ENCODE measurements at places on chromosomes 4 and X.
A peak's percentile ranks its signal among the peaks of the same experiment; 100 is the strongest.

DNA sequence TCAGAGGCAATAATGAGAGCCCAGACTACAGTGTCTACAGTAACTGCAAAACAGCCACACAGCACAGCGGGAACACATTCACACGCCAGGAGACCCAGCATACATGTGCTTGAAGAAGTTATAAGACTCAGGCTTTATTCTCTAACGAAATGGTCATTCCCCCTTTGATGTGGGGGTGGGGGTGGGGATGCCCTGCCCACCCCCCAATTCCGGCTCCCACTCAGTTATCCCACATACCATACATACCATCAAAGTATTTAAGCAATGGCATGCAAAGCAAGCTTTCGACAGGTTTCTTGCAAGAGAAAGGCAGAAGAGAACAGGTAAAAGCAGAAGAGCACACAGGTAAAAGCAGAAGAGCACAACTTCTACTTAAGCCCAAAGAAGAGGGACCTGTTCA lies 3.6 kb downstream of the MECP2 start:
- DNase-seq: no peak

GRCh38 chr4:140344621-140345020 lies 28.8 kb upstream of the SCOC start:
- no peak for DNase-seq

DNA sequence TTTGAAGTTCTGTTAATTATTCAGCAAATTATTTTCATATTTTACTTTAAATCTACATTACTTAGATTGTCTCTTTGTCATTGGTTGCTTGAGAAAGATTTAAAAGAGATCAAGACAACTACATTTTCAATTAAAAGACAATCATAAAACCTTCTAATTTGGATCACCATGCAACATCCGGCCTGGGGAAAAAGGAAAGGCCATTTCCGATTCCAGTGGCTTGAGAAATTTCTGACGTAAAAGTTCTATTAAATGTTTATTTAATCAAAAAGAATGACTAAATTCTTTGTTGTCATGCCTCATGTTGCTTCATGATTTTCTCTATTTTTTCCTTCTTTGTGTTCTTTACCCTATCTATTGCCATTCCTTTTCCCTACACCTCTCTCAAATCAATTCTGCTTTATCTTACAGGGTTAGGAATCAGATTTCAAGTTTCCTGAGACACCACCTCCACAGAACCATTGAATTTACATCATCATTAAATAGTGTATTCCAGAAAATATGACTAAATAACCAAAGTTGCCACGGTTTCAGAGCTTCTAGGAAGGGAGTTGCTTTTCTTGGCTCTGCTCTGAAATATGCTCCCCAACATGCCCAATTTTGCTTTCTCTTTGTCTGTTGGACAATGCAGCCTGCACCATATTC lies 124.6 kb upstream of the ACSL4 start:
- no peak for DNase-seq

GRCh38 chrX:106894978-106895452 lies 8.1 kb downstream of the RIPPLY1 start:
- peak; percentile 11 for DNase-seq

- no peak for DNase-seq
Observed at GRCh38 chr4:48801016-48801715, 21.1 kb upstream of the FRYL start.

GRCh38 chrX:109374262-109374960 lies 107.5 kb downstream of the GUCY2F start:
- no peak for DNase-seq

GRCh38 chr4:158934996-158935669 lies 166.3 kb downstream of the FNIP2 start:
- no peak for DNase-seq

- DNase-seq: no peak
Observed at GRCh38 chrX:108072746-108073145, 18.6 kb downstream of the PSMD10 start.

DNA sequence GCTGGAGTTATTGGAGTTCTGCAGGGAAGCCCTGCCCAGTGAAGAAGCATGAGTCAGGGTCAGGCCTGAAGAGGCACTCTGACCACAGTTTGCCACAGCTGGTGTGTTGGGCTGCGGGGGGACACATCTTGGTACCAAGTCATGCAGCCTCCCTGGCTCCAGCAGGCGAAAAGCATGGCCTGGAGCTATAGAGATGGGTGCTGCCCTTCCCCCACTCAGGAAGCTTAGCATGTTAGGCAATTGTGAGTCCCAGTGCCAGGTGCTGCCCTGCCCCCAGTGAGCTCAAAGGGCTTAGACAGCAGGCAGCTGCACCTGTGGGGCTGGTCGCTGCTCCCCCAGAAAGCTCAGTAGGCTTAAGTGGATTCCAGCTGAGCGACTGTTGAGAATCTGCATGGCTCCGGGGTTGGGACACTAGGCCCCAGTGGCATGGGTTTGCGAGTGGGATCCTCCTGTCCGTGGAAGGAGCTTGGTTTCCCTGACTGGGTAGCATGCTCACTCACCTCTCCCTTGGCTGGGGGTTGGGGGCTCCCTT lies 755.5 kb downstream of the GLUD2 start:
- no peak for DNase-seq

- no peak for DNase-seq
Observed at GRCh38 chr4:143617994-143618679, 82.3 kb downstream of the FREM3 start.

- DNase-seq: no peak
Observed at GRCh38 chr4:22474636-22475310, 41.1 kb downstream of the ADGRA3 start.

DNA sequence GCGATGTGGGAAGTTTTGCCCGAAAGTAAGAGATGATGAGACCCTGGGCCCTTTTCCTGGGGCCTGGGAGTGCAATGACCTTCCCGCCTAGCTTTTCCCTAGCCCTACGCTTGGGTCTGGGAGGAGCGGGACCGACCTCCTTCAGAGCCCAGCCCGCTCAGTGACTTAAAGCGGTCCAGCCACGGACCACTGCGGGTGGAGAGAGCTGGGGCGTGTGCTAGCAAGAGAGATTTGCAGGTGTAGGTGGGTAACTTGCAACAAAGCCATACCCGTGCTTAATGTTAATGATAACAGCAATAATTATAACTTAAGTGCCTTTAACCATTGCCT lies 503 bp upstream of the PDE5A start:
- no peak for DNase-seq

- DNase-seq: no peak
Observed at GRCh38 chr4:175377203-175377602, 434.9 kb downstream of the GPM6A start.

DNA sequence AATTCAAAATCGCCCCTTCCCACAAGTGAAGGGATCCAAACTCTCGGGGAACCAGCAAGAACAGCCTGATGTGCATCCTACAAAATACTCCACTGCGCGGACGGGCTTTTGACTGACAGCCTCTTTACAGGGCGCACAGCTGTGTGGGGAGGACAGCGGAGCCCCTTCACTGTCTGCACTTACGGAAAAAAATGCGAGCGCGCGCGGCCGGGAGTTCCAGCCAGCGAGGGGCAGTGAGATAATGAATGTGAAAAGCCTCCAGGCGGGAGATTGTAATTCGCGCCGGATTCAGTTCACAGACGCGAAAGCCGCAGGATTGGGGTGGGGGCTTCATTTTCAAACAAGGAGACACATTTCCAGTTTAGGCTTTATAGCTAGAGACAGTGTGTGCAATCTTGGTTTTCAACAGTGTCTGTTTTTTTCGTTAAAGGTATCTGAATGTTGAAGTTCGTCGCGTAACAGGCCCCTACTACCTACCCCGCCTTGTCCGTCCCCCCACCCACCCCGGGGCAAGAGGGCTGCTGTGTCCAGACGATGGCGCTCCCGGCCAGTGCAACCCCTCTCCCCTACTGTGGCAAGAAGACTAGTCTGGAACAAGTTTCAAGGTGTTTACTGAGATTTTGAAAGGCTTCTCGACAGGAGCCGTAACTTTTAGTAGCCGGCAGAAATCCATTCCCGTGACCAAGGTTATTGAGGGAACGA lies 1.7 kb upstream of the GPR50 start:
- no peak for DNase-seq

- DNase-seq: no peak
Observed at GRCh38 chr4:153808175-153808574, 19.3 kb upstream of the SFRP2 start.

GRCh38 chr4:77045490-77045889 lies 30.3 kb downstream of the CCNI start:
- no peak for DNase-seq

DNA sequence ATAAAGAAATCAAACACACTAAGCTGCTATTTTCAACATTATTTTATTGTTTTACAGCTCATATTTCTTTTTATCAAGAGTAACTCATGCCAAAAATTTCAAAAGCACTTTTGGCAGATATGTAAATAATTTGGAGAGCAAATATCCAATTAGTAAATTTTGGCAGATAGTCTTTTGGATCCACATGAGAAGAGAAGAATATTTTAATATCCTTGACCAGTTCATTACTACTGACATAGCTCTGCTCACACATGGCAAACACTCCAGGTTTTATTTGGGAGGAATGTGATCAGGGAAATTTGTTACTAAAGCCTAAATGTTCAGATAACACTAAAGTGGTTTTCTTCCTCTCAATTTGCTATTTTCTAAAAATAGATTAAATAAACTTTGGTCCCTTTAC lies 1054.3 kb downstream of the FAT4 start:
- no peak for DNase-seq

DNA sequence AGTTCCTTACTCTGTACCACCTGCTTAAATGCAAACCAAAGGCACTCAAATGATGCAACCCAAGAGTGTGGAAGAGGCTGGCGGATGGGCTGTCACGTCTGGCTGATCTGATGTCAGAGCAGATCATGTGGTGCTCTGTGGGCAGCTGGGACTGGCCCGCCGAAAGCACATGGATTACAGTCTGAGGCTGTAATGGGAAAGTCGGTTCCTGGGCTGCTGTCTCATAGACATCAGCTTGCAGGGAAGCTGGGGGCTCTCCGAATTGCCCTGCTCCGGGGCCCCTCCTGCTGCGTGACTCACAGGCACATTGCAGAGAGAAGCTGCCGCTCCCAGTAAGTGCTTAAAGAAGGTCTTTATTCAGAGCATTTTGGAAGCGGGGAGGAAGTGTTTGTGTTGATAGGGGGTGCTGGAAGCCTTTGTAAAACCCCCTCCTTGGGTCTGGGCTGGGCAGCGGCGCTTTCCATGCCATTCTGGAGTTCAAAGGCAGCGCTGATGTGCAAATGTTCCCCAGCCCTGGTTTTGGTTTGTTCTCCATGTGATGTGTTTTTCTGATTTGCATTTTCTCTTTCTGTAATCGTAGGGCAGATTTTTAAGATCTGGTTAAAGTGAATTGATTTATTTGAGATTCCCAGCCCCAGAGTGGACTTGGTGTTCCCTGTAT lies 181.1 kb downstream of the LARP7 start:
- DNase-seq: peak; percentile 80

All from T1000 (cell line).